ENCODE measurements at places on chromosomes 12 and 14.

- no peak for DNase-seq
- peaks cover 12% of the 10 kb centered on the region for H3K36me3 ChIP-seq
- H3K27ac ChIP-seq: peak overlapping the region; percentile 89
- no peaks in the 10 kb centered on the region for H3K27me3 ChIP-seq
Observed at GRCh38 chr12:76422543-76423438, 74.6 kb upstream of the BBS10 start.

- H3K4me1 ChIP-seq: peaks cover 23% of the 10 kb centered on the region
- no peak for DNase-seq
- no peaks in the 10 kb centered on the region for H3K27me3 ChIP-seq
Observed at GRCh38 chr14:72546344-72547016, 347.4 kb downstream of the DPF3 start.

- peaks cover 10% of the 10 kb centered on the region for H3K4me1 ChIP-seq
- no peaks in the 10 kb centered on the region for H3K36me3 ChIP-seq
- no peak overlapping the region for H3K4me3 ChIP-seq
- DNase-seq: no peak
- no peaks in the 10 kb centered on the region for H3K27me3 ChIP-seq
Observed at GRCh38 chr14:99884834-99885648, 91.8 kb downstream of the EML1 start.

- peaks cover 22% of the 10 kb centered on the region for H3K27me3 ChIP-seq
- H3K36me3 ChIP-seq: no peaks in the 10 kb centered on the region
- no peak for DNase-seq
Observed at GRCh38 chr12:49706351-49707127, 666 bp downstream of the FMNL3 start.

DNA sequence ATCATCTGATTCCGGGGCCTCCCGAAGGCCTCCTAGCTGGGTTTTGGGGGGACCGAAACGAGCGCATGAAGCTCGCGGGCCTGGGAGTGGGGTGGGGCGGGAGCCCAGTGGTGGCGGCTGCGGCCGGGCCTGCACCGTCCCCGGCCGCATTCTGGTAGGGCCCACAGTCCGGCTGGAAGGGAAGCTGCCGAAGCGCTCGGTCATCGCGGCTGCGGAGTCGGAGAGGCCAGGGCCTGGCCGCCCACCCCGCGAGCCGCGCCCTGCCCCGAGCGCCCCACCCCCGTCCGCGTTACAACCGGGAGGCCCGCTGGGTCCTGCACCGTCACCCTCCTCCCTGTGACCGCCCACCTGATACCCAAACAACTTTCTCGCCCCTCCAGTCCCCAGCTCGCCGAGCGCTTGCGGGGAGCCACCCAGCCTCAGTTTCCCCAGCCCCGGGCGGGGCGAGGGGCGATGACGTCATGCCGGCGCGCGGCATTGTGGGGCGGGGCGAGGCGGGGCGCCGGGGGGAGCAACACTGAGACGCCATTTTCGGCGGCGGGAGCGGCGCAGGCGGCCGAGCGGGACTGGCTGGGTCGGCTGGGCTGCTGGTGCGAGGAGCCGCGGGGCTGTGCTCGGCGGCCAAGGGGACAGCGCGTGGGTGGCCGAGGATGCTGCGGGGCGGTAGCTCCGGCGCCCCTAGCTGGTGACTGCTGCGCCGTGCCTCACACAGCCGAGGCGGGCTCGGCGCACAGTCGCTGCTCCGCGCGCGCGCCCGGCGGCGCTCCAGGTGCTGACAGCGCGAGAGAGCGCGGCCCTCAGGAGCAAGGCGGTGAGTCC lies at the start of gene KLC1:
KLC1 (plus strand) TSS at position 528 of the 819 bp plus-strand sequence. CDS start 25,354 bp downstream, outside the sequence.
- H3K27ac ChIP-seq: peak within 1 kb of the TSS; percentile 98
- peak; percentile 94 for DNase-seq
- peaks cover 45% of the 10 kb centered on the region for H3K4me1 ChIP-seq
- H3K27me3 ChIP-seq: no peaks in the 10 kb centered on the region

DNA sequence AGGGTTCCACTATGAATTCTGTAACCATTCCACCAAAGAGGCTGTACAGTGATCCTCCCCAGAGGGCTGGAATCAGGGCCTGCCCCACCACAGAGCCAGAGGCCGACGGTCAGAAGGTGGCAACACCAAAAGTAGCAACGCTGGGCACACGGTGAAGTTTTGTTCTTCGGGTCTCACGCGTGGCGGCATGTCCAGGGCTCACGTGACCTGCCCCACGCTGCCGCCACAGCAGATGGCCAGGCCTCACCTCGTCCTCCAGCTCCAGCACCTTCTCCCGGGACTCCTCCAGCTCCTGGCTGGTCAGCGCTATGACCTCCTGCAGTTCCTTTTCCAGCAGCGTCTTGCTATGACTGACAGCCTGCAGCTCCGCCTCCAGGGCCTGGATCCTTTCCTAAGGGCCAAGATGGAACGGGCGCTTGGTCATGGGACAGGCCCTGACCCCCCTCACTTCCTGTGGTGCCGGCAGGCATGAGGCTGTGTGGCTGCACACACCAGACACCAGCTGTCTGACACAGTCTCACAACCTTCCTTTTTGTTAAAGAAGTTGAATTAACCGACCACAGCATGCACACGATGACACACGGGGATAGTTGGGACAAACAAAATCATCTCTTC lies 22.4 kb upstream of the ANKLE2 start:
- no peaks in the 10 kb centered on the region for H3K4me1 ChIP-seq
- peaks cover 64% of the 10 kb centered on the region for H3K36me3 ChIP-seq
- H3K27me3 ChIP-seq: no peaks in the 10 kb centered on the region
- no peak overlapping the region for H3K4me3 ChIP-seq
- DNase-seq: no peak

- H3K4me1 ChIP-seq: no peaks in the 10 kb centered on the region
- no peak overlapping the region for H3K27ac ChIP-seq
- H3K27me3 ChIP-seq: no peaks in the 10 kb centered on the region
- DNase-seq: no peak
Observed at GRCh38 chr12:44616402-44616801, 259.7 kb downstream of the NELL2 start.

DNA sequence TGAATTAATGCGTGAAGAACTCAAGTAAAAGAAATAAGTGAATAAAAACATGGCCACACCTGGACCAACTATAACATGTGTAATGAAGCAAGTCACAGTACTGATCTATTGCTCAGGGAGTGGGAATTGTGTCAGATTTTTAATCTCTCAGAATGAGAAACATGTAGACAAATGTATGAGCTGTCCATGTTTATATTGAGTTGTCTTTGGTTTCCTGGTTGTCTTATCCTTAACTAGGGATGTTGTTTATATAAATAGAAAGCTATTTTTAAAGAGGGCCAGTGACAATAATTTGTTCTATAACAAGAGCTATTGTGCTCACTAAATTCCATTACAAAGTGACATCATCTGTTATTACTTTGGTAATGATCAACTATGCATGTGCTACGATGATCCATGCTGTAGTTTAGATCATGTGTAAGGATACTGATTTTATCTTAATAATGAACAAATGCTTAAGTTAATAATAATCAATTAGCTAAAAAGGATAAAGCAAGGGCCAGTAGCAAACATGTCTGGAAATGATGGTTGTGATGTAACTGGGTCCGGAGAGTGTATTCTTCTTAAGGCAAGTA lies 91.3 kb upstream of the RTL1 start:
- no peaks in the 10 kb centered on the region for H3K27me3 ChIP-seq
- H3K27ac ChIP-seq: no peak overlapping the region
- DNase-seq: no peak
- H3K4me1 ChIP-seq: no peaks in the 10 kb centered on the region

DNA sequence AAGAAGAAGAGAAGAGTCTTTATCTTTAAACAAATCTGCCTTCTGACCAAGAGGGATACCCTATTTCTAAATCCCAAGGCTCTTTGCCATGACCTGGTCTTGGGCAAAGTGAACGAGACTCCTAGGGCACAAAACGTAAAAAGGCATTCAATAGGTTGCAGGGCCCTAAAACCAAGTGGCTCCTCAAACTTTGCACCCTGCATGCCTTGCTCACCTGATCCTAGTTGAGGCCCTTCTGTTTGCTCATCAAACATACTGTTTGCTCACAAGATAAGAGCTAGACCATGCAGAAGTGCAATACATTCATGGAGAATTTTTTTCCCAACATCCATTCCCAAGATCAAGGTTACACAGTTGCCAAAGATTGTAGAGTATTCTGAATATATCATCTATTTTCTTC lies 7.9 kb upstream of the PRH1 start:
- no peaks in the 10 kb centered on the region for H3K27me3 ChIP-seq
- no peak overlapping the region for H3K27ac ChIP-seq
- H3K36me3 ChIP-seq: peaks cover 14% of the 10 kb centered on the region
- no peak for DNase-seq

GRCh38 chr14:22560662-22561365 lies 28.2 kb downstream of the DAD1 start:
- peaks cover 18% of the 10 kb centered on the region for H3K36me3 ChIP-seq
- H3K4me3 ChIP-seq: no peak overlapping the region
- DNase-seq: no peak

DNA sequence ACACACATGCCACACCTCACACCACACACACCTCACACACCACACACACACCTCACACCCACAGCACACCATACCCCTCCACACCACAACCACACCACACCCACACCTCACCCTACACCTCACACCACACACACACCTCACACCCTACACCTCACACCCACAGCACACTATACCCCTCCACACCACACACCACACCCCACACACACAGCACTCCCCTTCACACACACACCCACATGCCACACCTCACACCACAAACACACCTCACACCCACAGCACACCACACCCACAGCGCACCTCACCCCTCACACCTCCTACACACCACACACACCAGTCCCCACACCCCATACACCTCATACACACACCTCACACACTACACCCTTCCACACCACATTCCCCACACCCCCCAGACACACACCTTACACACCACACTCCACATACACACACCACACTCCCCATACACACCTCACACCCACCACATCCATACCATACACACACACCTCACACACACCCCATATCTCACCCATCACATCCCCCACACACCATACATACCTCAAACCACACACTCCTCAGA lies 80.0 kb downstream of the ACTN1 start:
- peaks cover 50% of the 10 kb centered on the region for H3K36me3 ChIP-seq
- H3K27ac ChIP-seq: peak overlapping the region; percentile 79
- no peaks in the 10 kb centered on the region for H3K27me3 ChIP-seq
- no peak for DNase-seq

- H3K4me3 ChIP-seq: no peak overlapping the region
- no peaks in the 10 kb centered on the region for H3K27me3 ChIP-seq
- H3K36me3 ChIP-seq: no peaks in the 10 kb centered on the region
- DNase-seq: no peak
- H3K27ac ChIP-seq: no peak overlapping the region
Observed at GRCh38 chr12:5264006-5264405, 167.9 kb upstream of the NTF3 start.

DNA sequence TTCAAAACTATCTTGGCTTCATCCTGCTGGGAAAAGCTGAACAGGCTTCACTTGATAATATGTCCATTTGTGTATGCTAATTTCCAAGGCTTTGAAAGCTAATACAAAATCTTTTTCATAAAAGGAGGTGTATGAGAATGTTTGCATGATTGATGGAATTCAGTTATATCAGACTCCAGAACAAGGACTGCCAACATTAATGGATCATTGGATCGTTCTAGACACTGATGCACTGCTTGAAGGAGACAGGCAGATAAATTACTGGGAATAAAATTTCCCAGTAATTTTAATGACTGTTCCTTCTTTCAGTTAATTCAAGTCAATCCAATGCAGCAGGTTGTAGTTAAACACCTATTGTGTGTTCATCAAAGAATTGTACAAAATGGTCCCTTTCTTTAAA lies 466 bp downstream of the GPRC5D start:
- no peak for DNase-seq
- H3K4me1 ChIP-seq: peaks cover 3% of the 10 kb centered on the region
- no peaks in the 10 kb centered on the region for H3K36me3 ChIP-seq
- H3K4me3 ChIP-seq: no peak overlapping the region

DNA sequence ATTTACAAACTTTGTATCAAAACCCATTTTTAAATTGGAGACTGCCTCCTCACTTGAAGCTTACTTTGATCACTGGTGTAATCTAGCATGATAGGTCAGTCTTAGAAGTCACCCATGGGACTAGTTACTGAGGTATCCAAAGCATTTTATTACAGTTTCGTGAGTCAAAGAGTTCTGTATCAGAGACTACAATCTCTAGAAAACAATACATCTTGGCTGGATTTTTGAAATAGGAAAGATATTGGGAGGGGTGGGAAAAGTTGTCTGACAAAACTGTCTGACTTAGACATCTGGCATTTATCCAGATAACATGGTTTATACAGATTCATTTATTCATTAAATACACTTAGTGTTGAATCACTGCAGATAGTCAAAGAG lies 173.5 kb upstream of the PDZRN4 start:
- H3K27ac ChIP-seq: no peak overlapping the region
- H3K4me1 ChIP-seq: peaks cover 12% of the 10 kb centered on the region
- DNase-seq: no peak
- H3K27me3 ChIP-seq: peaks cover 19% of the 10 kb centered on the region
- H3K4me3 ChIP-seq: no peak overlapping the region
- H3K36me3 ChIP-seq: no peaks in the 10 kb centered on the region

GRCh38 chr12:21223930-21224329 lies 92.9 kb downstream of the SLCO1B1 start:
- no peak overlapping the region for H3K27ac ChIP-seq
- no peaks in the 10 kb centered on the region for H3K4me1 ChIP-seq
- H3K36me3 ChIP-seq: no peaks in the 10 kb centered on the region
- no peaks in the 10 kb centered on the region for H3K27me3 ChIP-seq
- H3K4me3 ChIP-seq: no peak overlapping the region

GRCh38 chr12:38745601-38746000 lies 159.8 kb downstream of the CPNE8 start:
- H3K36me3 ChIP-seq: peaks cover 4% of the 10 kb centered on the region
- no peaks in the 10 kb centered on the region for H3K27me3 ChIP-seq
- no peak overlapping the region for H3K27ac ChIP-seq
- DNase-seq: no peak
- peaks cover 1% of the 10 kb centered on the region for H3K4me1 ChIP-seq

DNA sequence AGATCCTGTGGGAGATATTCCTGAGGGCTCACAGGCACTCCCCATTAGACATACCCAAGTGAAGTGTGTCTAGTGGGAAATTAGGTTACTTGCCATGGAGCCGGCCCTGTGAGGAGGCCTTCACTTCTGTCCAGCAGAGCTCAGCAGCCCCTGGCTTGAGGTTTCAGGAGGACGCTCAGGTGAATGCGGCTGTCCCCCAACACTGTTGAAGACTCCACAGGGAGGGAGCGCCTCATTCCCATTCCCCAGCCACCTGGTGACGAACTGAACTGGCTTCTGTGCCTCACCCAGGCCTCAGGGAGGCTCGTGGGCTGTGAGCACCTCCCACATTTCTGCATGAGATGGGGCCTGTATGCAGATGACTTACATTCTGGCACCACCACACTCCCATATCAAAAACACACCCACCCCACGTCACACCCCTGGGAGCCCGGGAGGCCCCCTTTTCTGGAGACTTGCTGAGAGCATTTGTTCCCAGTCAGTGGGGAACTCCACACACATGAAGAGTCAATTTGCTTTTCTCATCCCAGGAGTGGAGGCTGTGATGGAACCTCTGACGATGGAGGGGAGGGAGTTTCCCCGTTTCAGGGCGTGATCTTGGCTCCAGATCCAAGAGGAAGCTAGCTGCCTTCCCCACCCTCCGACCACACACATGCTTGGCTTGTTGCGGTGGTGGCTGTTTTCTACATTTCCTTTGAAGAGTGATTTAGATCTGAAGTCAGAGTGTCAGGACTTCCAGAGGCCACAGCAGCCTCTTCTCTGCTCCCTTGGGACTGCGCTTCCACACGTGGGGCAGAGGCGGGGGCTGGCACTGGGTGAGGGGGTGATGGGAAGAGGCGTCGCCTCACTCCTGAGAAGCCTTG lies 120.7 kb downstream of the ADGRD1 start:
- peak; percentile 79 for DNase-seq
- H3K27ac ChIP-seq: no peak overlapping the region
- H3K4me3 ChIP-seq: no peak overlapping the region
- H3K36me3 ChIP-seq: no peaks in the 10 kb centered on the region
- peaks cover 6% of the 10 kb centered on the region for H3K27me3 ChIP-seq
